Ovary (tissue), 10 donors: ENCODE measurements at places on chromosomes 4 and X. TPM values are rescaled to one million over a fixed set of nuclear protein-coding genes. Genes with fewer than 3 reads are reported as not detected.
A peak's percentile ranks its signal among the peaks of the same experiment; 100 is the strongest.

IRF2 gene
- total RNA-seq = 27.8 TPM

GPR82 gene
- total RNA-seq = 0.07 TPM

DNA sequence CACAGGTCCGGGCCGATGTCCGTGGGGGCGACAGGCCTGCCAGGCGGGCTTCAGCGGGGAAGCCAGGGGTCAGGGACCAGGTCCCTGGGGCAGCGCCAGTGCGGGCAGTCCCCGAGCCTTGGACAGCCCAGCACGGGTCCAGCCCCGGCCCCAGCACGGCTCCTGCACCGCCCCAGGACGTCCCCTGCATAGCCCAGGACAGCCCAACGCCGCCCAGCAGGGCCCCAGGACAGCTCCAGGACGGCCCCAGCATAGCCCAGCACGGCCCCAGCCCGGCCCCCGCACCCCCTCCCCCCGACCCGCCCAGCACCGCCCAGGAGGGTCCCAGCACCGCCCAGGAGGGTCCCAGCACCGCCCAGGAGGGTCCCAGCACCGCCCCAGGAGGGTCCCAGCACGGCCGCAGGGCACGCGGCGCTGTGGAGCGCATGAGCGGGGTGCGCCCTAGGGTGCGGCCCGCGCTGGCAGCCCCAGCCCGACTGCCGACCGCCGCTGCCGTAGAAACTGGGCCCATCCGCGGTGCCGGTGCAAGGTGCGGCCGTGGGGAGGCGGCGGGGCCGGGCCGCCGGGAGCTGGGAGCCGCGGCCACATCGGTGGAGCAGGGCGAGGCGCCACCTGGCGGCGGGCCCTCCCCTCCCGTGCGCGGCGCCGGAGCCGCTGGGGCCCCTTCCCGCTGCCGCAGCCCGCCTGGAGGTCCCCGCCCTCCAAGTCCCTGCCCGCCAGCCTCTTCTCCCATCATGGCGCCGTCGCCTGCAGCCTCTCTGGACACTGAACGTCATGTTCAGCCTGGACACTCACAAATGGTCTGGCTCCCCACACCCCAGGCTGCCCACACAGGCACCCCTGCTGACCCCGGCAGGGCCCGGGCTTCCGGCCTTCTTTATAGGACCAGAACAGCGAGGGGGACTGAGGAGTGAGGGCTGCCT lies 106.8 kb upstream of the NKX1-1 start:
- no peak for DNase-seq

MAP3K15 gene
- total RNA-seq = 1.4 TPM

ETDB gene
- total RNA-seq = not detected

DCAF12L2 gene
- 1.7 TPM for total RNA-seq

- no peak for DNase-seq
Measured at GRCh38 chrX:44439242-44439794, 95.8 kb upstream of the EFHC2 start.

GRCh38 chr4:179880756-179881155 lies 2362.4 kb upstream of the TENM3 start:
- no peak for DNase-seq

DDIT4L gene
- total RNA-seq = 5.3 TPM

NPY5R gene
- total RNA-seq = 0.18 TPM

NLGN4X gene
- 52.4 TPM for total RNA-seq

ASB11 gene
- not detected for total RNA-seq

DNA sequence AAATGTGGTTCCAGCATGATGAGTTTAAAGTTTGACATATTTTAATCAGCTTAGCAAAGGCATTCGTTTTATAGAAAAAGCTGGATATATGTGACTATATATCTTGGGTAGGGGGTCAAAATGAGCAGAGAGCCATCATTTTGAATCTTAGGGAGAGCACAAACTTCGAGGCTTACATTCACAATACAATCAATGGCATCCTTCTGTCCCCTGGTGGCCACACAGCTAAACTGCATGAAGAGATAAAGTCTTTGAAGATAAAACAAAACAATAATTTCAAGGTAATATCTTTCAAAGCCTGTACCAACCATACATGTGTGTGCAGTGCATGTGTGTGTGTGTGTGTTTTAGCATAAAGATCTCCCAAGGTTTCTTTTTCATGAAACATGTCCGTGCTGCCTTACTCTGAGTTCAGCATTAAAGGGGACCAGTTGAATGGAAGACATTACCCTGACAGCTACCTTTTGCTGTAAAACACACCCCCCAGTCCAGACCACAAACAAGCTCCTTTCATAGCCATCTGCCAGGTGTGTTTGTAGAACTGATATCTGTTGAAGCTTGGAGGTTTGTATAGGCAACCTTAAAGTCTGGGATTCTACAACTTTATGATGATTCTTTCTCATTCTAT lies 22.0 kb downstream of the DYNLT3 start:
- peak; percentile 18 for DNase-seq

PABPC1L2B gene
- total RNA-seq = not detected

DNA sequence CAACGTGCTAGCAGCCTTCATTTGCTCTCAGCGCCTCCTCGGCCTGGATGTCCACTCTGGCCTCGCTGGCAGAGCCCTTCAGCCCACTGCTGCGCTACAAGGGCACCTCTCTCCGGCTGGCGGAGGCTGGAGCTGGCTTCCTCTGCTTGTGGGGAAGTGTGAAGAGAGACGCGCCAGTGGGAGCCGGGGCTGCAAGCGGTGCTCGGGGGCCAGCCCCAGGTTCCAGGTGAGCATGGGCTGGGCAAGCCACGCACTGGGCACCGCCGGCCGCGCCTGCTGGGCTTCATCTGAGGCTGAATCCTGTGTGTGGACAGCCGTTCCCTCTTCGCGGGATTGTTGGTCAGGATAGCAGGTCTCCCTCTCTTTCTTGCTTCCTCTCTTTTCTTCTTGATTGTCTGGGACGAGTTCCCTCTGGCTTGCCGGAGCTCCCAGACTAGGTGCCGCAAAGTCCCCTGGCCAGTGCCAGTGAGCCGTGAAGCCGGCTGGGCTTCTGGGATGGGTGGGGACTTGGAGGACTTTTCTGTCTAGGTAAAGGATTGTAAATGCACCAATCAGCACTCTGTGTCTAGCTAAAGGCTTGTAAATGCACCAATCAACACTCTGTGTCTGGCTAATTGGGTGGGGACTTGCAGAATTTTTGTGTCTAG lies 165.0 kb downstream of the HEPH start:
- no peak for DNase-seq

TEC gene
- total RNA-seq = 0.43 TPM

DNA sequence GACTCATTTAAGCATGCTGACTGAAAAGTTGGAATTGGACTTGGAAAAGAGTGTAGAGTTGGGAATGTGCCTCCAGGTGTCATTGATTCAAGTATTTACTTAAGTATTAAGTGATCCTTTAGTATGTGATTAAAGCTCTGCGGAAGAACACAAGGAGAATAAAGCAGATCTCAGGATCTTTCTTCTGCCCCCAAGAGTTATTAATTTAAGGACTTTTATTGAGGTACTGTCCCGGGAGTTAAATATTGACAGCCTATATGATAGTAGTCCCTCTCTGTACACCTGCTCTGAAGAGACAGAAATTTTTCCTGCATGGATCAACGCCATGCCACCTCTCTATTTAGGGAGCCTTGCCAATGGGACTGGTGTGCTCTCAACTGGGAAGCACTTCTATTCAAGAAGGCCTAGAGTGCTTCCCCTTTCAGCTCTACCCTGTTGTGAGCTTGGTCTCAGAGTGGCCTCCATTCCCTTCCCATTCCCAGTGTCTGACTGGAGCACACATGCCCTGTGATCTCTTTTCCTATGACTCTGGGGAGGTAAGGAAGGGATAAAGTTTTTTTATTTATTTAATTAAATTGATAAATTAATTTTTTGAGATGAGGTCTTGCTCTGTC lies 75.9 kb downstream of the SHISA3 start:
- no peak for DNase-seq

DNA sequence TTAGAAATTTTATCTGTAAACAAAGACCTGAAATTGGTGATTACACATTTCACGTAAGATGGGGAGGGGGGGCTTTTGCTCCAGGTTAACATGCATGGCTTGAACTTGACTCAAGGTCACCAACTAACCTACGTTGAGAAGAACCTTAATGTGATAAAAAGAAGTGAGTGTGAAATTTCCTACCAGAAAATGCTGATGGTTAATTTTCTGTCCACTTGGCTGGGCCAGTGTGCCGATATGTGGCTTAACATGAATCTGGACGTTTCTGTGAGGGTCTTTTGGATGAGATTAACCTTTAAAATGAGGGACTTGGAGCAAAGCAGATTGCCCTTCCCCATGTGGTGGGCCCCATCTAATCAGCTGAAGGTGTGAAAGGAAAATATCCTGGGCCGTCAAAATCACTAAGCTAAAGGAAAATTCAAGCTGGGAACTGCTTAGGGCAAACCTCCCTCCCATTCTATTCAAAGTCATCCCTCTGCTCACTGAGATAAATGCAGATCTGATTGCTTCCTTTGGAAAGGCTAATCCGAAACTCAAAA lies 107.3 kb upstream of the ENPP6 start:
- DNase-seq = no peak

- no peak for DNase-seq
Measured at GRCh38 chr4:16752150-16752549, 146.3 kb downstream of the LDB2 start.

- peak; percentile 57 for DNase-seq
Measured at GRCh38 chr4:55553441-55554201, 6.9 kb upstream of the CLOCK start.

MAGEA8 gene
- total RNA-seq = not detected

MAB21L2 gene
- not detected for total RNA-seq

DNA sequence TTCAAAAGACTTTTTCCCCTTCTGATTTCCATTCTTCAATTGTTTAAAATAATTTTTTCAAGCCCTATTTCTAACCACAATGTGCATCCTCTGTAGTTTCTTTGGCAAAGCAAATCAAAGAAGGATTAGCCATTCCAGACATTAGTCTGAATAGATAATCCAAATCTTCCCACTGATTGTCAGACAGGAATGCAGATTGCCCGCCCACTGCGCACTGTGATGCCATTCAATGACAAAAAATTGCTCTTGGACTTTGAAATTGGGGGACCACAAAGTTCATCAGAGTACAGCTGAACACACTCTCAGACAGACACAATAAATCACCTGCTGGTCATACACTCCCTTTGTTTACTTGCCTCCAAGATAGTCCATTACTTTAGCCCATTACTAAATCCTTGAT lies 216.5 kb upstream of the DKK2 start:
- DNase-seq = no peak

- no peak for DNase-seq
Measured at GRCh38 chr4:26330186-26330787, 9.5 kb downstream of the RBPJ start.

PNMA3 gene
- total RNA-seq = 0.61 TPM

TIGD2 gene
- total RNA-seq = 2.0 TPM

KLHL4 gene
- 11.4 TPM for total RNA-seq

NIPAL1 gene
- total RNA-seq = 1.4 TPM

GRCh38 chr4:169492436-169493163 lies 119.8 kb downstream of the NEK1 start:
- DNase-seq = no peak

GRCh38 chr4:150950657-150951288 lies 64.3 kb downstream of the LRBA start:
- no peak for DNase-seq

KANTR gene
- total RNA-seq = 13.8 TPM

GRCh38 chr4:111836601-111837000 lies 308.7 kb upstream of the FAM241A start:
- no peak for DNase-seq

DNA sequence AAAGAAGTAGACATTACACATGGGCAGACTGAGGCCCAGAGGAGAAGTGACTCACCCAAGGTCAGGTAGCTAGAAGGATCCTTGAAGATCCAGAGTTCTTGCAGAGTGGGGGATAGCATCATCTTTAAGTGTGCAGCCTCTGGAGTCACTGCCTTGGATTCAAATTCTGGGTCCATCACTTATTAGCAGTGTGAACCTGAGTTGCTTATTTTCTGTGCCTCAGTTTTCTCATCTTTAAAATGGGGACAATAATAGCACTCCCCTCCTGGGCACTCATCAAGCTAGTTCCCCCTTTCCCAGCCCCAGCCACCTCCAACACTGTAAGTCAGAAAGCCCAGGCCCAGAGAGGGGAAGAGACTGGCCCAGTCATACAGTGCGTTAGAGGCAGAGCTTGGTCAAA lies 141.8 kb upstream of the PJA1 start:
- DNase-seq = no peak

MAGEC1 gene
- not detected for total RNA-seq

DNA sequence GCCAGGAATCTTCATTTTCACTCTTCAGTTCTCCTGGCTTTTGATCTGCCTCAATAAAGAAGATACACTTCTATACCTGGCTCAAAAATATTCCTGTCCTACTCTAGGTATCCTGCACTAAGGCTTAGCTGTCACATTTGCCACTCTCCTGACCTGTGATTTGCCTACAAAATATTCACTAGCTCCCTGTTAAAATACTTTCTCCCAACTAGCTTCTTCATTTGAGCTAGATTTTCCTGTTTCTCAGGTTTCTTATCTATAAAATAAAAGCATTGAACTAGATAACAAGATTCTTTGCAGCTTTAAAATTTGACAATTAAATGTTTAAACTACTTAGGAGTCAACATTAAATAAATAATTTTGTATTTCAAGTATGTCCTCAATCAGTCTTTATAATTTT lies 53.2 kb downstream of the CHIC2 start:
- no peak for DNase-seq

DNA sequence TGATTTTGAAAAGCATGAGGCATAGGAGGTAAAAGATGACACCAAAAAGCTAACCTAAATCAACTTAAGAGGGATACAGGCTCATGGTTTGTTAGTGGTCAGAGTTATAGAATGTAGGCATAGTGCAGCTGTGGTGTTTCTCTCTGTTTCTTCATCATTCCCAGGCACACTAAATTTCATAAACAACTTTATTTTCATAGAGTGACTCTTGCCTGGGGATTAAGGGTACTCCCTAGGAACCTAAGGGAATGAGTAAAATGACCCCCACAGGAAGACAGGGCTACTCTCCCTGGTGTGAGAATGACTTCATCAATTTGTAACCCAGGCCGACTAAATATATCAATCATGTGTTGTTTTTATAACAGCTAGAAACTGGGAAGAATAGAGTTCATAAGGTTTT lies 11.1 kb downstream of the FABP2 start:
- no peak for DNase-seq

- no peak for DNase-seq
Measured at GRCh38 chr4:3128058-3128457, 53.6 kb downstream of the HTT start.

GRCh38 chrX:8672176-8672575 lies 59.8 kb downstream of the ANOS1 start:
- no peak for DNase-seq

FGFBP2 gene
- not detected for total RNA-seq

GRCh38 chrX:120769576-120770341 lies 105.9 kb downstream of the CT47B1 start:
- DNase-seq = no peak

DNA sequence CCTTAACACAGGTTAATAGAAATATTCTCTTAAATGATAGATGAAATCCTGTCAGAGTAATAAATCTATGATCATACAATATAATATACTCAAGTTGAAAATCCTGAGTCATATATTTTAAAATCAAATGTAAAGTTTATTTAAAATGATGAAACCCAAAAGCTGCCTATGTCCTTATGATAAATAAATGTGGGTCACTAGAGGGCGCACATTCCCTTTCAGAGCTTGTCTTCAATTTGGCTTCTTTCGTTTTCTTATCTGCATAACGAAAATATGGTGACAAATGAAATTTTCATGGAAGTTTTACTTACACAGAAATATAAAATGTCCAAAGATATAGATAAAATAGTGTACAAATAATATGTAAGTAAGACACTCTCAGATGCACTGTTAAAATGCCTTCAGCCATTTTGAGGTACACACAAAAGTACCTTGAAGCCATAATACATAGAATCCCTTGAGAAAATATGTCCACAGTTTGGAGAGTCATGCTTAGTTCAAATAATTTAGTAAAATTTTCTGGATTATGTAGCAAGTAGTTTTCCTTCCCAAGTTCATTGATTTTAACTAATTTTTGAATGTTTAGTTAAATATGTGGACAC lies 680.4 kb downstream of the DMD start:
- DNase-seq = no peak
